ENCODE measurements at places on chromosomes 1 and 21.

GRCh38 chr1:28450561-28450960 lies 55.3 kb upstream of the RCC1 start:
- no peak for DNase-seq

DNA sequence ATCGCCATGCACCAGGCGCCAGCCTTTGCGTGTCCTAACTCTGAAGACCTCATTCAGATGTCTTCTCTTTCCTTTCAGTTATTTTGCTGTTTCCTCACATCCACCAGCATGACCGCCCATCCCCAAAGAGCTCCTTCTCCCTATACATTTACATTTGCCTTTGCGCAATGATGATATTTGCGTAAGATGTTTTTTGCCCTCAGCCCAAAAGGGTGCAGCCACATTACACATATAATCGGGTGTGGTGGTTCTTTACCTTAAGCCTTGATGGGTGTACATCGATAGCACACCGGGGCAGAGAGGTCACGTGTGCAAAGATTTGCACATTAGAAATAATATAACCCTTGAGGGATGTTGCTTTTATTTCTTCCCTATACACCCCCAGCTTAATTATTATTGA lies 192.8 kb downstream of the HUNK start:
- DNase-seq = no peak

- DNase-seq = peak; percentile 13
Observed at GRCh38 chr1:82598812-82599211, 798.1 kb downstream of the ADGRL2 start.

- no peak for DNase-seq
Observed at GRCh38 chr1:110471131-110471530, 20.2 kb downstream of the PROK1 start.

DNA sequence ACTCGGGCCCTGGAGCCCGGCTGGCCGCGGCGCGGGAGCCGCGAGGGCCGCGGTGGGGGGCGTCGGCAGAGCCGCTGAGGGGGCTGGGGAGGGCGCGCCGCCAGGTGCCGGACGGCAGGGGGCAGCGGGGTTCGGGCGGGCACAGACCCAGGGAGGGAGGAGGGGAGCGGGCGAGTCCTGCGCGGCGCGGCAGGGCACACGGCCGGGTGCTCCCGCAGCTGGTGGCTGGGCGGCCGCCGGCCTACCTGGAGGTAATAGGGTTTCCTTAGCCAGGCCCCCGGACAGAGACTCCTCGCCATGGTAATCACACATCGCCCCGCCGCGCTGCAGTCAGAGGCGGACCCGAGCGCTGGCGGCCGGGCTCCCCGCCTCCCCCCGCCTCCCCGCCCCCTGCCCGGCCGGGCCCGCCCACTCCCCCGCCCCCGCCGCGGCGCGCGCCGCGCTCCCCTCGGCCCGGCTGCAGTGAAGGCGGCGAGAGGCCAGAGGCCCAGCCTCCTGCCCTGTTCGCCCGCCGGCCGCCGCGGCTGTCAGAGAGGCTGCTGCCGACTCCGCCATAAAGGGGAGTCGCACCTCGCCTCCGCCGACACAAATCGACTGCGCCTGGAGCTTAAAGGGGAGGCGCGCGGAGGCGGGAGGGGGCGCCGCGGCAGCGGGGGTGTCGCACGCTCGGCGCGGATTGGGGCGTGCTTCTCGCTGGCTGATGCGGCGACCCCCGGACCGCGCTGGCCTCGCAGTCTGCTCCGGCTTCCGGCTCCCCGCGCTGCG lies at the start of gene DIPK1A:
Gene DIPK1A (minus strand): TSS at position 332 of the 765 bp plus-strand sequence. CDS start 33 bp downstream, at position 299.
- peak; percentile 34 for DNase-seq

DNA sequence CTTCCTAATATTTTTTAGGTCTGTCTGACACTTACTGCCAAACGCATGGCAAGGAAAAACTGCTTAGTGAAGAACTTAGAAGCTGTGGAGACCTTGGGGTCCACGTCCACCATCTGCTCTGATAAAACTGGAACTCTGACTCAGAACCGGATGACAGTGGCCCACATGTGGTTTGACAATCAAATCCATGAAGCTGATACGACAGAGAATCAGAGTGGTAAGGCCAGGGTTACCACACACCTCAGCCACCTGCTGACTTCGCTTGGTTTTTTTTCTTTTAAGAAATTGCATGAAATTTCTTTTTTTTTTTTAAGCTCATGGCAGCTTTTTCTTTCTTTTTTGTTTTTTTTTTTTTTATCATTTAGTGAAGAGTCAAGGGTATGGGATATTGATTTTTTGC lies 17.2 kb downstream of the ATP1A1 start:
- DNase-seq = no peak

DNA sequence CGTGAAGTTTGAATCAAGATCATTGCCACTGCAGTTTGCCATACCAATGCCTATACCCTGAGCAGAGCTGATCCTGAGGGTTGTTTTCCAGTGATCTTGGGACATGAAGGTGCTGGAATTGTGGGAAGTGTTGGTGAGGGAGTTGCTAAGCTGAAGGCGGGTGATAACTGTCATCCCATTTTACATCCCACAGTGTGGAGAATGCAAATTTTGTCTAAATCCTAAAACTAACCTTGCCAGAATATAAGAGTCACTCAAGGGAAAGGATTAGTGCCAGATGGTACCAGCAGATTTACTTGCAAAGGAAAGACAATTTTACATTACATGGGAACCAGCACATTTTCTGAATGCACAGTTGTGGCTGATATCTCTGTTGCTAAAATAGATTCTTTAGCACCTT lies 78.6 kb downstream of the FMN2 start:
- DNase-seq = no peak

DNA sequence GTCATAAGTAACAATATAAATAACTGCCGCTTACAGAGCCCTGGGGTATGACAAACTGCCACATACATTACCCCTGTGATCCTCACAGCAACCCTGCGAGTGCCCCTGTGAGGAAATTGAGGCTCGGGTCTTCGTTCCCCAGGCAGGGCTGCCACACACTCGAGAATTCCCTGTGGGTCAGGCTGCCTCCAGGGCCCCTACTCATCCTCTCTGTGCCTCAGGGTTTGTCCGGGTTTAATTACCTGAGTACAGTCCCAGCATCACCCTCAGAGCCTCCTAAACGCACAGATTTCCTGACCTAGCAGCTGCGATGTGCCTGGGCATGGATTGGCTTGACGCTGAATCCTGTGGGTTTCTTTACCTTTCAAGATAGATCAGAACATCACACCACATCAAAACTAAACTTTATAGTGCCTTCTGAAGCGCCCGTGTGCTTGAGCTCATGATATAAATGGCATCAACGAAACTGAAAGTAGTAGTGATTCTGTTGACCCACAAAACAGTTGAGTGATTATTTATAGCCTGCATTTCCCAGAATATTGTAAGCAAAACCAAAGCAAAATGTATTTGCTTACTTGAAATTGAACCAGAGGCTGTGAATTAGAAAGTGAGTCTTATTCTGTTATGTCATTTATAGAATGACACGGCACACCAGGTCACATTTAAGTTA lies 14.0 kb downstream of the SLC37A1 start:
- DNase-seq = no peak

- peak; percentile 81 for DNase-seq
Observed at GRCh38 chr21:44297525-44298290, 2.1 kb upstream of the PFKL start.

DNA sequence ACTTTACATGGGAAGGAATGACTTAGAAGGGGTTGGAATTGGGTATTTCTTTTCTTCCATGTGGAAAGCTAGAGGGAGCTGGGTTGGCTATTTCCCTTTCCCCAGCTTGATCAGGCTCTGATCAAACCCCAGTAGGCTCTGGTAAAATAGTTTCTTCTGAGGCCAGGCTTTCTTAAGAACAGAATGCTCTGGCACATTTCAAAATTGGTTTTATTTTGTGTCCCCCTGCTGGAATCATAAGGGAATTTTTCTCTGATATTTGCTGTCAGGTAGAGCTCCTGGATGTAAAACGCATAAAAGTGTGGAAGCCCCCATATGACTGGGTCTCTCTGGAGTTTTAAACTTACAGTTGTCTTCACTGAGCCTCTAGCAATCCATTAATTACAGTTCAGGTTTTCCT lies 17.1 kb upstream of the APOBEC4 start:
- no peak for DNase-seq

DNA sequence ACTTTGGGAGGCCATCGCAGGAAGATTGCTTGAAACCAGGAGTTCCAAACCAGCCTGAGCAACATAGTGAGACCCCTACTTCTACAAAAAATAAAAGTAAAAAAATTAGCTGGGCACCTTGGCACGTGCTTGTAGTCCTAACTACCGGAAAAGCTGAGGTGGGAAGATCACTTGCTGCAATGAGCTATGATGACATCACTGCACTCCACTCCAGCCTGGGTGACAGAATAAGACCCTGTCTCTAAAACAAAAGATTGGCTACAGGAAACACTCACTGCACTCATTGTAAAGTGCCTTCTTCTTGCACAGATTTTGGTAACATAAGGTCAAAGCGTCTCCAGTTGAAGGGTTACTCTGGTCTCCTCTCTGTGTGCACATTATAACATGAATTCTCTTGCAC lies 305.7 kb downstream of the TM2D1 start:
- no peak for DNase-seq

- DNase-seq = no peak
Observed at GRCh38 chr1:115114308-115114707, 25.0 kb upstream of the TSPAN2 start.

DNA sequence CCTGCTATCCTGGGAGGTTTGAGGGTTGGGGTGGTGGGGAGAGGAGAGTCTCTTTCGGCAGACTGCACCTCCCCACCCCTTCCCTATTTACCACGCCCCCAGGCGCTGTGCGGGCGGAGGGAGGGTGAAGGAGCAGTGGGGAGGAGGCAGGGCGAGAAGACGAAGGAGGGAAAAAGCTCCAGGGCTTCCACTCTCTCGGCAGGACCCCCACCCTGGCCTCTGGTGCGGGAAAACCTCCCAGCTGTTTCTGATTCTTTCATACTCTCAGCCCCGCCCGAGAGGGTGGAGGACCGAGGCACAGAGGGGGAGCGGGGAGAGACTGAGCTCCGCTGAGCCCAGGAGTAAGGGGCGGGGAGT lies 866 bp upstream of the WNT2B start:
- DNase-seq = no peak

GRCh38 chr1:239982762-239983161 lies 108.9 kb upstream of the FMN2 start:
- DNase-seq = no peak

DNA sequence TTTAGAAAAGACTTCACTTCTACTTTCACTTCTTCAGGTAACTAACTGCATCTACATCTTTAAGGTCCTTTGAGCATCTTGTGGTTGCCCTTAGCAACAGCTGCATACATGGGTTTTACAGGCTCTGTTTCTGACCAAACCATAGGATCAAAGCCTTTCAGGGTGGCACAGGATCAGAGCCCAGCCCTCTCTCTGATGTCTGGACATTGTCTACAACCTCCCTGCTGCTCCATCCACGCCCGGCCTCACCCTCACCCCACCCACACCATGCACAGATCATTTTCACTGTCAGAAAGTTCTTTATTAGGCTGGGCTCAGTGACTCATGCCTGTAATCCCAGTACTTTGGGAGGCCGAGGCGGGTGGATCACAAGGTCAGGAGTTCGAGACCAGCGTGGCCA lies 5.2 kb downstream of the NCF2 start:
- DNase-seq = no peak

DNA sequence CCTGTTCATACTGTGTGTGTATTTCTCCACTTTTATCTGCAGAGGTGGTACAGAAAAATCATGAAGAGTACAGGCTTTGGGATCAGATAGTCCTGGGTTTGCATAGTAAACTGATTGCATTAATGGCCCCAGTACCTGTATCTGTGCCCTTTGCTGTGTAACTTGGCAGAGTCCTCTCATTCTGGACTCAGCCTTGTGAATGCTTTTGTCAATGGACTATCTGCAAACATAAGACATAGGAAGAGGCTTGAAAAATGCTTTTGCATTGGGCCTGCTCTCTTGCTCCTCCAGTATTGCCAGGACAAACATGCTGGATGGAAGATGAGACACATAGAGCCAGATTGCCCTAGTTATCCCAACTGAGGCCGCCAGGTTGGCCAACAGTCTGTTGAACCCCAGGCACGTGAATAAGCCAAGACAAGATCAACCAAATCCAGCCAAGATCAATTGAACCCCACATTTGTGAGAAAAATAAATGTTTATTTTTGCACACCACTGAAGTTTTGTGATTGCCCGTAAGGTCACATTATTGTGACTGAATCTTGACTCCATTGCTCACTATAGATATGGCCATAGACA lies 37.2 kb downstream of the ADCY10 start:
- DNase-seq = no peak

- DNase-seq = no peak
Observed at GRCh38 chr1:189237008-189237407, 1240.7 kb downstream of the BRINP3 start.

GRCh38 chr1:10530281-10530740 lies 55.6 kb downstream of the PEX14 start:
- DNase-seq = no peak

GRCh38 chr1:1021010-1021919 lies 1.3 kb downstream of the AGRN start:
- DNase-seq = peak; percentile 68

GRCh38 chr1:11749203-11749689 lies 12.7 kb upstream of the C1orf167 start:
- peak; percentile 53 for DNase-seq

GRCh38 chr1:93525431-93525830 lies 77.5 kb downstream of the FNBP1L start:
- no peak for DNase-seq

DNA sequence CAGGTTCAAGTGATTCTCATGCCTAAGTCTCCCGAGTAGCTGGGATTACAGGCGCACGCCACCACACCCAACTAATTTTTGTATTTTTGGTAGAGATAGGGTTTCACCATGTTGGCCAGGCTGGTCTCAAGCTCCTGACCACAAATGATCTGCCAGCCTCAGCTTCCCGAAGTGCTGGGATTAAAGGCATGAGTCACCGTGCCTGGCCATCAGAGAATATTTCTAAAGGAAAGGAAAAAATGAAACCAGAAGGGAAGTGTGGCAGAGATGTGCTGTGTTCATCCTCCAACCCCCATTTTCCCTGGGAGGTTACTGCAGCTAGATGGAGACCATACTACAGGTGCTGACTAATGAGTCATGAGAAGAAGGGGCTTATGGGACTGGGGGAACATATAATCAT lies 964.1 kb downstream of the TTLL7 start:
- no peak for DNase-seq

DNA sequence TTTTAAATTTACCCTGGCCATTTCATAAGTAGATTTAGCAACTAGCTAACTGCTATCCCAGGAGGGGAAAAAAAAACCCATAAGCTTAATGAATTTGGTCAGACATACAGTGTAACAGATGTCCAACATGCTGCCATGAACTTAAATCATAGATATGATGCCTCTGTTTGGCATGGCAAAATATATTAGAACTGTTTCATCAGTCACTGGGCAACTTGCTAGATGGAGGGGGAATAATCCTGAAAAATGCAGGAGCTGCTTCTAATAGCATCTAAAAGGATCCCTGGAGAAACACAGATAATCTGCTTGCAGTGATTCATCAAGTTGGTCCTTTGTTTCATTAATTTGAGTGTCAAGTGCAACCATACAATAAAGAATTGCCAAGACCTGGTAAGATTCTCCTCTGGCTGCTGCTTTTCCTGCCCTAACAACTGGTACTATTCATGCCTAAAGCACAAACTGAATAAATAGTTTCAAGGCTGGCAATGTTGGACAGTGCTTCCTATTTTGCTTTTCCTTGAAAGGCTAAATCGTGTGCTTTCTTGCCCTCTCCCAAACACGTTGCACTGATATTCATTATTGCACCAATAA lies 1.5 kb upstream of the ST6GALNAC5 start:
- no peak for DNase-seq
